Fibroblast of skin of right biceps (primary cell): ENCODE measurements at places on chromosomes 1 and 21.
A peak's percentile ranks its signal among the peaks of the same experiment; 100 is the strongest.

DNA sequence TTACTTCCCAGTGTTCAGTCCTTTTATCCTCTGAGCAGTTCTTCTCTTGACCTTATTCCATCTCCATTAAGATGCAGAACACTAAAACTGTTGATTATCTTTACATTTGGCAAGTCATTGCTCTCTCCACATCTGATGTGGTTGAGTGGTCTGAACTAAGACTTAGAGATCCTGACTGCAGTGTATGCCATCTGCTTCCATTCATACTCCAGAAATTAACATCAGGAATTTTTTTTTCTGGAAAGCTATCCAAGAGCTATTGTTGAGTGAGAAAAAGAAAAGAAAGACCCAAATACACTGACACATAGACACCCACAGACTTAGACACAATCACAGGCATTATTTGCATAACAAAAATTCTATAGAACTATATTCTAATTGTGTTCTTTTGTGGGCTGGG, 3.7 kb upstream of the TRIM62 start:
- DNase-seq: no peak

- DNase-seq: no peak
Observed at GRCh38 chr1:22760455-22760854, 49.8 kb downstream of the EPHB2 start.

GRCh38 chr1:41673378-41673777, 188.9 kb upstream of the EDN2 start:
- DNase-seq: peak; percentile 76

- peak; percentile 11 for DNase-seq
Observed at GRCh38 chr1:3283849-3284248, 170.6 kb upstream of the ARHGEF16 start.

DNA sequence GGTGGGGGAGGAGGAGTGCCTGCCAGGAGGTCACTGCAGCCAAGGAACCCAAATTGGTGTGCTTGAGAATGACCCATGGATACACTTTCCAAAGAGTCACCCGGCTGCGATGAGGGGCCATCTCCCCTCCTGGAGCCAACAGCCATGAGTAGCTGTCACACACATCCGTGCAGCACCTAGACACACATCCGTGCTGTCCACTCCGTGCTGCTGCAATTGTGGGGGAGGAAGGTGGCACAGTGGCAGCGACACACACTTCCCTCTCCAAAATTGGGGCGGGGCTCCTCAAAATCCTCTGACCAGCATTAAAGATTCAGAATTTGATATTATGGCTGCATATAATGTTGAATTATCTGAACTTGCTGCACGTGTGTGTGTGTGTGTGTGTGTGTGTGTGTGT, 15.8 kb downstream of the TP73 start:
- DNase-seq: no peak

DNA sequence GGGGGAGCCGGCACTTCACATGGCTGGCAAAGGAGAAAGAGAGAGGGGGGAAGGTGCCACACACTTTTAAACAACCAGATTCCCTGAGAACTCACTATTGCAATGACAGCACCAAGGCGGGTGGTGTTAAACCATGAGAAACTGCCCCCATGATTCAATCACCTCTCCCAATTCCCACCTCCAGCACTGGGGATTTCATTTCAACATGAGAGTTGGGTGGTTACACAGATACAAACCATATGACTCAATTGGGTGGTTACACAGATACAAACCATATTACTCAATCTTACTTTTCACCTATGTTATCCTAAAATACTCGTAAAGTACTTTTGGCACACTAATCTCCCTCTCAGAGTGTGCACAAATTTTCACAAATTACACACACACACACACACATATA, 1097.5 kb upstream of the TMPRSS15 start:
- DNase-seq: no peak

DNA sequence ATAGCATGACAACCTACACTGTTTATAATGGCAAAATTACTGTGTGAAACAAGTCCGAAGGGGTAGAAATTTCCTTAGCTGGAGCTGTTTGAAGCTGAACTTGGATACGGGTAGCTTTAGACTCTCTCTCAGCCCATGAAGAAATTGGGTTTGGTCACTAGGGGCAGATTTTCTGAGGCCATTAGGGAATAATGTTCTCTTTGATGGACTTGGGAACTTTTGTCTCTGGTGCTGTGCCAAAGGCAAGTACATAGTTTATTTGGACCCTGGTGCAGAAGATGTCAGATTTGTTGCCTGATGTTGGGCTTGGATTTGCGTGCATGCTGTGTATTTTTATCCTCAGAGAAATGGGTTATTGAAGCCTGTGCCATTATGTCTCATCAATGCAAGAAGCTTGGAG, 109.6 kb downstream of the VPS13D start:
- DNase-seq: no peak

DNA sequence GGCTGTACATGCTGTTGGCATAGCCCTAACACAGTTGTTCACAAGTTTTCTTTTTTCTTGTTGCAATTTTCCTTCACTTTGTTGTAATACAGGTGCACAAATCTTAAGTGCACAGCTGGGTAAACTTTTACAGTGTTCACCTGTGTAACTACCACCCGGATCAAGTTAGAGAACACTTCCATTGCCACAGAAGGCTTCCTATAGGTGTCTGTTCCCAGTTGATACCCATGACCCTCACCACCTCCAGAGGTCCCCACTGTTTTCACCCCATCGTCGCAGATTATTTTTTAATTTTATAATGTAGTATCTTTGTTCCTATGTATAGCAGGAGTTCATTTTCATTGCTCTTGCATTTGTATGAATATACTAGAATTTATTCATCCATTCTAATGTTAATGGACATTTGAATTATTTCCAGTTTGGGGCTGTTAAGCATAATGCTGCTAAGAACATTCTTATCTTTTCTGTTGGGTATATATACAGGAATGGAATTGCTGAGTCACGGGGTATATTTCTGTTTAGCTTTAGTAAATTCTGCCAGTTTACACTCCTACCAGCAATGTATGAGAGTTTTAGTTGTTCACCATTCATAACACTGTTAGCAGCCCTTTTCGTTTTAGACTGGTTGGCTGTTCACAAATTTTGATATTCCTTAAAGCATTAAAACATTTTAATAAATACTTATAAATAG, 16.4 kb downstream of the SPRTN start:
- no peak for DNase-seq

DNA sequence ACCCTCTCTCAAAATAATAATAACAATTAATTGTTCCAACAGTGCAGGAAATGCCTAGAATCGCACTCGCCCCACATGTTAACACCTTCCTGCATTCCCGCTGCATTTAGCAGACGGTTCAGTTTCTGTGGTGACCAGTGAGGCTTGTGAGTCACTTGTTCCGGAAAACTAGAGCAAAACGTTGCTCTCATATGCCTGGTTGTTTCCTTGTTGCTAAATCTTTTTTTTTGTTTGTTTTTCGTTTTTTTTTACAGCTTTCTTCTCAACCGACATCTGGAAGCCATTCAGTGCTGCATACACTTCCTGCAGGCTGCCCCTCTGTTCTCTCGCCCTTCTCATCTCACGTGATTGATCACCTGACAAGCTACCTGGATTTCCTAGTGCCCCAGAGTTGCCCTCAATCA, 56.9 kb upstream of the TMPRSS2 start:
- peak; percentile 85 for DNase-seq

- peak; percentile 42 for DNase-seq
Observed at GRCh38 chr21:27213303-27213702, 246.4 kb upstream of the ADAMTS5 start.

DNA sequence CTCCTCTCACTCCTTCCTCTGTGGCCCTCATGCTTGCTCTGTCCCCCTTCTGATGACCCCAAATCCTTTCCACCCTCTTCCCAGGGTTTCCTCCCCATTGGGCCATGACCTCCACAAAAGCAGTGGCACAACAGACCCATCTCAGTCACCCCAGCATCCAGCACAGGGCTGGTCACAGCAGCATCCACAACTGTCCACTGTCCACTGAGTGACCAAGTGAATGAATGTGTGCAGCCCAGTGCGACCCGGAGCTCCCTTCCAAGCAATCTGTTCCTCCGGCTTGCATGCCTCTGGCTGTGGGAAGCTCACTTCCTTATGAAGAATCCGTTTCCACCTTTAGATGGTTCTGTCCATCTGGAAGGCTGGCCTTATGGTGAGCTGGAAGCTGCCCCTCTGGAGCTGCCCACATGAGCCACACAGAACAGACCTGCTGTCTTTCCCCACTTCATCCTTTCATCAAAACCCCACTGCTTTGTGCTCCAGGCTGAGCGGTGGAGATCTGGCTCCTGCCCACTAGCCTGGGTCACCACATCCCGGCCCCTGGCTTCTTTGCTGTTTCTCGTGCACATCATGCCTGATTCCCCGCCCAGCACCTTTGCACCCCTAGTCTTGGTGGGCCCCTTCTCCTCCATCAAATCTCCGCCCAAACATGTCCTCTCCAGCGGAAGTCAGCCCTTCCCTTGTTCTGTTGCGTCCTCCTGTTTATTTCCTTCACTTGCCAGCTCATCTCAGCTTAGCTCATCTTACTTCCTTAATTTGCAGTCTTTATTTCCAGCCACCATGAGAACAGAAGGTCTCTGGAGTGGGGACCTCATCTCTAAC, 56.4 kb downstream of the EDN2 start:
- DNase-seq: no peak

GRCh38 chr1:6062670-6063069, 17.0 kb downstream of the KCNAB2 start:
- no peak for DNase-seq

- DNase-seq: peak; percentile 47
Observed at GRCh38 chr1:212718499-212718898, 18.9 kb upstream of the BATF3 start.

DNA sequence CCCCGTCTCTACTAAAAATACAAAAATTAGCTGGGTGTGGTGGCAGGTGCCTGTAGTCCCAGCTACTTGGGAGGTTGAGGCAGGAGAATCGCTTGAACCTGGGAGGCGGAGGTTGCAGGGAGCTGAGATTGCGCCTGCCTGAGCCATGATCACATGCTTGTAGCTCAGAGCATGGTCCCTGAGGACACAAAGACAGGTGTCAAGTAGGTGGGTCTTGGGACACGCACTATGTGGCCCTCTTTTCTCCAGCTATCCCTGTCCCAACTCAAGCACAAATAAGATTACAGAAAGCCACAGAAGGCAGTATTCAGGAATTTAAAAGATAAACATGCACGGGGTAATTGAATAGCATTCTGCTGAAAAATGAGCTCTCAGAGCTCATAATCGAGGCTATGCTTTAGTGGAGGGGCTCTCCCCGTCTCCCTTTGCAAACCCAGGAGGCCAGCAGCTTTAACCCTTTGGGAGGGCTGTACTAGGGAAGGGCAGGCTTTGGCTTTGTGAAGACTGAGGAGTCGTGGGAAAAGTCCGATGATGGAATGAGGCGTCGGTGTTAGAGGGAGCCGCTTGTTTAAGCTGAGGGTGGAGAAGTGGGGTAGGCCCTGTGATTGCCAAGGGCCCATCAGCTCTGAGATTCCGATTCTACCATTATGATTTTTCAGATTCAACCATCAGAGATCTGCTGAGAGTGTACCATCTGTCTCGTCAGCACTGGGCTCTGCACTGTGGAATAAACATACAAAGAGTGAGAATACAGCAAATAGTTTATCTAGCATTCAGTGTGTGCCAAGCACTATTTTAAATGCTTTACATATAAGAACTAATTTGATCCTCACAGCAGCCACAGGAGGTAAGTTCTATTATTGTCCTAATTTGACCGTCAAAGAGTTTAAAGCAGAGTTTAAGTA, 59.7 kb upstream of the CD34 start:
- no peak for DNase-seq
